ENCODE measurements at places on chromosomes 1 and 21.
A peak's percentile ranks its signal among the peaks of the same experiment; 100 is the strongest.

GRCh38 chr1:181390410-181391077 is 92.8 kb upstream of the CACNA1E start:
- DNase-seq, result no peak

- DNase-seq, result no peak
Measured at GRCh38 chr1:224387302-224387912, 30.7 kb downstream of the CNIH4 start.

- DNase-seq, result no peak
Measured at GRCh38 chr1:29396438-29397255, 160.3 kb downstream of the PTPRU start.

- DNase-seq, result no peak
Measured at GRCh38 chr1:61709908-61710289, 15.0 kb downstream of the TM2D1 start.

DNA sequence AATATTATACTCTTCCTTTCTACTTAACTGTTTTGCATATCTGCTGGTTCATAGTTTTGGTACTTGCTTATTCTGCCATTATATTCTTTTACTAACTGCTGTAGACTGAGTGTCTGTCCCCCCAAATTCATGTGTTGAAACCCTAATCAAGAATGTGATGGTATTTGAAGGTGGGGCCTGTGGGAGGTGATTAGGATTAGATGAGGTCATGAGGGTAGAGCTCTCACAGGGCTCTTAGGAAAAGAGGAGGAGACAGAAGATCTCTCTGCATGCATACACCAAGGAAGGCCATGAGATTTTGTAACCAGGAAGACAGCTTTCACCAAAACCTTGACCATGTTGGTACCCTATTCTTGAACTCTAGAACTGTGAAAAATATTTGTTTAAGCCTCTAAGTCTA is 354.1 kb upstream of the B3GALT2 start:
- DNase-seq, result no peak

- DNase-seq, result no peak
Measured at GRCh38 chr1:163361123-163361934, 39.6 kb downstream of the NUF2 start.

GRCh38 chr21:45138199-45139002 is 64.0 kb downstream of the ADARB1 start:
- DNase-seq, result peak; percentile 47

GRCh38 chr1:181219938-181220337 is 131.4 kb downstream of the IER5 start:
- no peak for DNase-seq

GRCh38 chr1:64965366-64966157 is 787 bp downstream of the JAK1 start:
- peak; percentile 41 for DNase-seq

- no peak for DNase-seq
Measured at GRCh38 chr1:29094433-29094832, 29.3 kb downstream of the TMEM200B start.

DNA sequence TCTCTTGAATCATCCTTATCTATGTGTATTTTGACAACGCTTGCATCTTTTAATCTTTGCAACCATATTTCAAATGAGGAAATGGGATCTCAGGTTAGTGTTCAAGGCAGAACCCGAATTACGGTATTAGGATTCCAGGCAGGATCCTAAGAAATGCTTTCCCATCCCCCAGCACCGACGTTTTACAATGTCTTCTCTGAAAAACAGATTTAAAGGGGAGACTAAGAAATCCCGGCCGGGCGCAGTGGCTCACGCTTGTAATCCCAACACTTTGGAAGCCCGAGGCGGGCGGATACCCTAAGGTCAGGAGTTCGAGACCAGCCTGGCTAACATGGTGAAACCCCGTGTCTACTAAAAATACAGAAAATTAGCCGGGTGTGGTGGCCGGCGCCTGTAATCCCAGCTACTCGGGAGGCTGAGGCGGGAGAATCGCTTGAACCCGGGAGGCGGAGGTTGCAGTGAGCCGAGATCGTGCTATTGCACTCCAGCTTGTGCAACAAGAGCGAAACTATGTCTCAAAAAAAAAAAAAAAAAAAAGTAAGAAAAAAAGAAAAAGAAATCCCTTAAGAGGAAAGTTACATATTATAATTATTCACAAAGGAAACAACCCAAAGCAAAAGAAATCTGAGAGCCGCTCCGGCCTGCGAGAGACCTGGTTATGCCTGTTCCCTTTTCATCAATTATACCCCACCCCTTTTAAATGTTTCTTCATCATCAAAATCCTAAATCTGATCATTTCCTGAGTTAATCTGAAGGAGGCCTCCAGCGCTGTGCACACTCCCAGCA is 801 bp upstream of the GORAB start:
- DNase-seq, result no peak

GRCh38 chr21:44360159-44360558 is 6.7 kb downstream of the TRPM2 start:
- DNase-seq, result no peak

- no peak for DNase-seq
Measured at GRCh38 chr1:219049501-219049900, 124.2 kb upstream of the LYPLAL1 start.

DNA sequence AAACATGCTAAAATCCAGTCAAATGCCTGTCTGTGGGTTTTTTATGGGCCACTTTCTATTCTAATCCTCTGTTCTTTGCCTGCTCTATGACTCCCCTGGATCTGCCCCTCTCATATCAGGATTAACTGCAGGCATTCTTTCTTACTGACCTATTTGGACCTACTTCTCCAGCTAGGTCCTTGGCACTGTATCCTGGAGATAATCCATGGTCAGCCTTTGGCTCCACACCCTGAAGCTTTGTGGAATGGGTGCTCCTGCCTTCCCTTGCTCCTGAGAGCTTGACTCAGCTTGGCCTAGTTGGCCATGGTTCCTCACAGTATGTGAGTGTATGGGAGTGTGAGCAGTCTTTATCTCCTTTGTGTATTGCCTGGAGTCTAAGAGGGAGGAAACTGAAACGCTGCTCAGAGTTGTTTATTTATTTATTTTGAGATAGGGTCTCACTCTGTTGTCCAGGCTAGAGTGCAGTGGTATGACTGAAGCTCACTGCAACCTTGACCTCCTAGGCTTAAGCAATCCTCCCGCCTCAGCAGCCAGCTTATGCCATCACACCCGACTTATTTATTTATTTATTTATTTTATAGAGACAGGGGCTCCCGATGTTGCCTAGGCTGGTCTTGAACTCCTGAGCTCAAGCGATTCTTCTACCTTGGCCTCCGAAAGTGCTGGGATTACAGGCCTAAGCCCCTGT is 28.7 kb upstream of the CDC14A start:
- DNase-seq, result no peak

GRCh38 chr1:2547210-2548067 is 8.7 kb upstream of the TNFRSF14 start:
- no peak for DNase-seq

- DNase-seq, result no peak
Measured at GRCh38 chr1:108533351-108534083, 26.4 kb upstream of the EEIG2 start.

- DNase-seq, result no peak
Measured at GRCh38 chr21:44370786-44371410, 17.5 kb downstream of the TRPM2 start.

- DNase-seq, result no peak
Measured at GRCh38 chr1:31723828-31724359, 20.1 kb upstream of the COL16A1 start.

Measured in stimulated activated CD8-positive, alpha-beta memory T cell treated with anti-CD3 and anti-CD28 coated beads, Interleukin-4, amount 100 ng/mL, for 1 hour (primary cell).